ENCODE measurements at places on chromosomes 5 and 9.

GRCh38 chr9:18601026-18601425 lies 127.1 kb downstream of the ADAMTSL1 start:
- no peak for DNase-seq

DNA sequence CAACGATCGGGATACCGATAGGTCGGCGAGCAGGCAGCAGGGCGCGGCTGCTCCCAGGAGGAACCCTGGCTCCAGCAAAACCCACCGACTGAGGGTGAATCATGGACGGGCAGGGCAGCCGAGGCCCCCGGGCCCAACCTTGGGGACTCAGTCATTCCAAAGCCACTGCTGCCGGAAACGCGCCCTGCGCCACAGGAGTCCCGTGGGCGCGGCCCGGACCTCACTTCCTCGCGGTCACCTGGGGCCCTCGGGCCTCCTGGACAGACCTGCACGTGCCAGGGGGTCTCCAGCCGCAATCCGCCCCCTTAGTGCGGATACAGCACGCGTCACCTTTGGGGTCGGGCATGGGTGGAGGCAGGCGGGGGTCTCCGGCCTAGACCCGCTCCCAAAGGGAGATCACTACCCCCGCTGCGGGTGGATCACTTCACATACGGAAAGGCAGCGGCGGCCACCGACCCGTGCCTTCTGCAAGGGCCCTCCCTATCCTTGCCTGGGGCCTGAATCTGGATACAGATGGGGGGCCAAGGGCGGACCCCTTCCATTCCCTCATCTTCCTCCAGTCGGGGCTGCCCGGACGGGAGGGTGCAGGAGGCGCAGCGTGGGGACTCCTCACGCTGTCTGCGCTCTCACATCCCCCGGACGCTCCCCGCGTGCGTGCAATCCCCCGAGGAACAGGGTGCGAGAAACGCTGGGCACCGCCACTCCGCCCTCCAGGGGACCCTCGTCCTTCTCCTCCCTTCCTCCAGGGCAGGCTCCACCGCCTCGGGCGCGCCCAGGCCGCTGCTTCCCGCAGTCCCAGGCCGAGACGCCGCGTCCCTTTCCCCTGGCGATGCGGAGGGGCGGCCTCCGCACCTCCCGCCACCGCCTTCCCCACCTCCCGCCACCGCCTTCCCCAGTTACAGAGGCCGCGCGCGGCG lies 586 bp downstream of the TXN start:
- DNase-seq = no peak

- DNase-seq = no peak
Observed at GRCh38 chr5:174837919-174838902, 113.8 kb downstream of the MSX2 start.

DNA sequence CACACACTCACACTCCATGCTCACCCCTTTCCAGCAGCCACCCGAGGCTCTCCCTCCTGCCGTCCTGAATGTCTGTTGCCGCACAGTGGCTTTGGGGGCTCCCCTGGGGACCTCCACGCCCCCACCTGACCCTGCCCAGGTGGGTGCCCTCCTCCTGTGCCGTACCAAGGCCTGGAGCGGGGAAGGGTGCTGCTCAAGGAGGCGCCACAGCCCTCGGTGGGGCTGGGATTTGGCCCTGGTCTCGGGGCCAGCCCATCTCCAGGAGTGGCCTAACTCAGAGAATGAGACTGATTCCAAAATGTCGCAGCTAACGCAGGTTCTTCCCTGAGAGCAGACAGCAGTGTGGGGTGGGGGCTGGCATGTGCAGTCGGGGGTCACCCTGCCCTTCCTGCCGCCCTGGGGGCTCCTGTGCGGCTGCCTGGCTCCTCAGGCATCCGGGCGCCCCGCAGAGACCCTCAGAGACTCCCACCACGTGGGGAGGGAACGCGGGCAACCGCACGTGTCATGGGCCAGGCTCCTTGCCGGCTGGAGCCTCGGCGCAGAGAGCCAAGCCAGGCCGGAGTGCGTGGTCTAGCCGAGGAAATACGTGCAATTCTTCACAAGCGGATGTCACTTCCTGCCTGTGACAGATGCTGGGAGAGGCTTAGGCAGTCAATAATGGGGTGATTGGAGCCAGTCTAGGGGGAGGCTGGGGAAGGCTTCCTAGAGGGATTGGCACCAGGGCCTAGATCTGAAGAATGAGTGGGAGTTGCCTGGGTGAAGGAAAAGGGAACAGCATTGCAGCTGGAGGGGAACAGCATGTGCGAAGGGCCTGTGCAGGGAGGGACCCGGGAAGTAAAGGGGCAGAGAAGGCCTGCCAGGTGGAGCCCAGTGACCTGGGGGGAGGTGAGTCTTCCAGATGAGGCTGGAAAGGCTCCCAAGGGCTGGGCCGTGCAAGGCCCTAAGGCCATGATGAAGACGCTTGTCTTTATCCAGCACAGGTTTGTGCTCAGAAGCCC lies 44.1 kb downstream of the C9orf50 start:
- no peak for DNase-seq
